Fibroblast of skin of right quadriceps (primary cell): ENCODE measurements at places on chromosomes 3 and 15.

DNA sequence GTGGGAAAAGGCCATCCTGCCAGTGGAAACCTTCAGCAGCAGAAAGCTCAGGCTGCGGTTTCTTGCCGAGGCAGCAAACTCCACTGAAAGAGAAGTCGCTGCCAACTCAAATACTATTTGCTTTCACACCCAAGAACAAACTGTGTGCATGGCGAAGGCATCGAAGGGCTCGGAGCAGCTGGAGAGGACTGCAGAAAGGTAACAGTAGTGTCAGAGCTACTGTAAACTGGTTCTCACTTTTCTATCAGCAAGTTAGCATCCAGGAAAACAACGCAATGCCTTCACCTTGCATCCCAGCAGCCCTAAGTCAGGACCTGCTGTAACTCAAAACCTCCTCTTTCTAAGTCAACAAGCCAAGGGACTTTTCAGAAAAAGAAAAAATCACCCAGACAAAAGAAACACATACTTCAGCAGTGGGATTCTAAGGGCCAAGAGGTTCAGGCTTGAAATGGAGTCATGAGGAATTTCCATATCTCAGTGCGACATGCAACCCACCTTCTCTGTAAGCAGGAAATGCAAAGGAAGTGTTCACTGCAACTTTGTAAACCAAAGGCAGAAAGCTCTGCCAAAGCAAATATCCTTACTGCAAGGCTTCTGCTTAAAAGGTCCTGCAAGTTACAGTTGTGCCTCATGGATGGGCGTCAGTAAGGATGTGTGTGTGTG is 193.5 kb downstream of the FOXP1 start:
- peak; percentile 42 for DNase-seq

DNA sequence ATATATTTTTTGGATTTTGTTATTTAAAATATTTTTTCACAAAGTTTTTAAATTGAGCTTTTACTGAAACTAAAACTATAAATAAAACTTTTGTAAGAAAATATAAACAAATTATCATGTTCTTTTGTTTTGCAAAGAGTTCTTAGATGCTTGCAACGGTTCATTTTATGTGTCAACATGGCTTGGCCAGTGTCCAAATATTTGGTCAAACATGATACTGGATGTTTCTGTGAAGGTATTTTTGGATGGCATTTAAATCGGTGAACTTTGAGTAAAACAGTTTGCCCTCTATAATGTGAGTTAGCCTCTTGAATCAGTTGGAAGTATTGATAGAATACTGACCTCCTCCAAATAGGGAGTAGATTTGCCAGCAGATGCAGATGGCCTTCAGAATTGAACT is 612.6 kb upstream of the NECTIN3 start:
- DNase-seq = peak; percentile 16

GRCh38 chr15:32682569-32682968 is 35.2 kb upstream of the GREM1 start:
- peak; percentile 97 for DNase-seq

- DNase-seq = no peak
Measured at GRCh38 chr3:196967412-196968232, 1.0 kb downstream of the PIGZ start.

DNA sequence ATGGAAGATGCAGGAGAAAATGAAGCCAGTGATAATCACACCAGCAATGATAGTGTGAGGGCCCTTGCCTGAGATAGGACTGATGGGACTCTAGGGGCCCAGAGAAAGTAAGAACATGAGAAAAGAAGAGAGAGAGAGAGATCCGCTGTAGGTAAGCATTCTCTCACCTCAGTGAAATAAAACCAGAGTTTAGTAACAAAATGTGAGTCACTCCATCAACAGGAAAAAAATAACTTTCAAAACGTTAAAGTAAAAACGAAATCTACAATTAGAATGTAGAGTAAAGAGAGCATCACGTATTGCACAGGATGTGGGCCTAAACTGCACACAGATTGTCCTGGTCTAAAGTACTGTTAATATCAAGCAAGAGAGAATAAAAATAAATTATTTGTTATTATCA is 6.8 kb upstream of the PRSS50 start:
- DNase-seq = no peak

GRCh38 chr3:113912552-113913236 is 35.1 kb upstream of the ZDHHC23 start:
- peak; percentile 71 for DNase-seq

DNA sequence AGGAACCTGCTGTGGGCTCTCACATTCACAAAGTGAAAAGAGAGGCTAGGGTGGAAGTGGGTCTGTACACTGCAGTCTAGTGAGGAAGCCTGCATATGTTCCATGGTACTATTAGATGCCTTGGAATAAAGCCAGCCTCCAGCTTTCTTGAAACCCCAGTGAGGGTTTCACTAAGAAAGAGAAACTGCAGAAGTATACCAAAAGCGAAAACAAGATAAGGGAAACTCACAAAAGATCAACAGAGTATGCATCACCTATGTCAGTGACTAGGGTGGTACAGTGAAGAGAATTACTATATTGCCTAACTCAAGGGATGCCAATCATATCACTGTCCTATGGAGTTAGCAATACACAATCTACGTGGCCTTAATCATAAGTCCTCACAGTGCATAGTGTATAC is 212.5 kb upstream of the GADL1 start:
- no peak for DNase-seq

- DNase-seq = no peak
Measured at GRCh38 chr15:81194723-81195122, 2.0 kb upstream of the IL16 start.

DNA sequence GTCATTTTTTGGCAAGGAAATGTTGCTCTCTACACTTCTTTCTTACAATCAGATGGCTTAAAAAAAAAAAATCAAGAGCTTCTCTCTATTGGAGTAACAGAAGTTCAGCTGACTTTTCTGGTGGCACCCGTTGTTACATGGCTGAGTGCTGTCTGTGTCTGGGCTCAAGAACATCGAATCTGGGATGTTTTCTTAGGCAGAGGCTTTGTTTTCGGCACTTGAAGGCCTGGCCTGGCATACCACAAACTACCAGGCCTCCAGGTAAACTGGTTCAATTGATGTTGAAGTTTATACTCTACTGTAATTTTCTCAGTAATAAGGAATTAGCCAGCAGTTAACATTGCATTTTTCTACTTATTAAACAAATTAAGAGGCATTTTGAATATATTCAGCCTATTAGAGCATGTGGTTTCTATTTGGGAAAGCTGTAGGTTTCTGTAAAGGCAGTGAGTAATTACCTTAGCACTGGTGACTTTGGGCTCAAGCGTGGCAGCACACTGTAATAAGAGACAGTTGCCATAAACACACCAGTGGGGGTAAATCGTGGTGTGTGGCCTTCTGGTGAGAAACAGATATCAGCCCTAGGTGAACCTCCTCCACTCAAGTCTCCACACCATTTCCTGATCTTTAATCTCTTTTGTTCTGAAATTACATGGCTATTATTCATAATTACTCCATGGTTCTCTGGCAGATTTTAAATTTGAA is 544.7 kb downstream of the MECOM start:
- DNase-seq = peak; percentile 76

DNA sequence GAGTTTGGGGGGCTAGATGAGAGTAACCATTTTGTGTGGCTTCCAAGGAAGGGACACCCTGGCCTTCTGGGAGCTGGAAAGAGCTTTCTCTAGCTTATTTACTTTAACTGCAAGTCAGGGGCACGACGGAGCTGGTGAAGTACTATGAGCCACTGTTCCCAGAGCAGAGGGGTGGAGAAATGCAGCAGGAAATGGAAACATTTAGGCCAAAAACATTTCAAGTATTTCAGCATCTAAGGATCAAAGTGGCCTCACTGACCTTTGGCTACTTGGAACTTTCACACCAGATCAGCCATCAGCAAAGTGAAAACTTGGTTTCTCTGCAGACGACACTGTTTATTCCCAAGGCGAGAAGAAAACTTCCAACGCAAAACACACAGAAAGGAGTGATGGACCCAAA is 7.9 kb downstream of the DGKG start:
- no peak for DNase-seq

- DNase-seq = no peak
Measured at GRCh38 chr3:195921334-195921791, 13.0 kb upstream of the TNK2 start.

- DNase-seq = no peak
Measured at GRCh38 chr3:194380326-194380725, 10.8 kb upstream of the LRRC15 start.

DNA sequence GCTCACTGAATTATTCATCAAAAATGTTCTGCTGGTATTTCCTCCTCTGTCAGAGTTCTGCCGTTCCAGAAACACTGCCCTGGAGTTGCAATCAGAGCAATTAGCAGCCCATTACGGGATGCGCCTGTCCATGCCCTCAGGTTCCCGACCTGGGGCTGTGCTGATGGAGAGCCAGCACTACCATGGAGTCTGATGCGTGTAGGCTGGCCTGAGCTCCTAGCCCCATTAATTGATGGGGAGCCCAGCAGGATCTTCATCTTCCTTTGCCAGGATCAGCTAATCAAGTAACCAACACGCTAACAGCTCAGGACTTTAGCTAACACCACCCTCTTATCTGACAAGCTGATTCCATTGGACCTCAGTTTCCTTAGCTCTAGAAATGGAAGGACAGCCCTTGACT is 164.2 kb downstream of the ABHD5 start:
- no peak for DNase-seq
